Sigmoid colon (tissue), 7 donors: ENCODE measurements at places on chromosomes 11 and 22. TPM values are rescaled to one million over a fixed set of nuclear protein-coding genes. Genes with fewer than 3 reads are reported as not detected.

Gene MYO7A
- 7.7 TPM for total RNA-seq

Gene CYP2D6
- not detected for total RNA-seq

Gene KCTD14
- 2.8 TPM for total RNA-seq

Gene PNPLA3
- total RNA-seq, result not detected

Gene SYT12
- not detected for total RNA-seq

Gene APOBEC3B
- not detected for total RNA-seq

Gene OMP
- total RNA-seq, result not detected

Gene SYT13
- 2.0 TPM for total RNA-seq

Gene SEPTIN5
- total RNA-seq, result 5.7 TPM

Gene ENTHD1
- total RNA-seq, result not detected

Gene SLC22A8
- not detected for total RNA-seq

Gene MAPK1
- total RNA-seq, result 44.1 TPM

Gene ME3
- 53.2 TPM for total RNA-seq

Gene C11orf91
- not detected for total RNA-seq

Gene TMEM121B
- total RNA-seq, result not detected

Gene CD3G
- total RNA-seq, result not detected

Gene CDHR5
- total RNA-seq, result not detected

Gene DEFB131B
- not detected for total RNA-seq

Gene NNMT
- 485 TPM for total RNA-seq

Gene CCND1
- total RNA-seq, result 15.0 TPM

Gene TMEM191C
- 0.83 TPM for total RNA-seq

Gene OVOL1
- not detected for total RNA-seq

Gene TIMP3
- 295 TPM for total RNA-seq

Gene IFTAP
- 38.5 TPM for total RNA-seq

Gene TMEM86A
- 5.3 TPM for total RNA-seq

Gene C11orf42
- not detected for total RNA-seq

Gene KCTD17
- total RNA-seq, result 49.0 TPM

Gene HBD
- not detected for total RNA-seq

Gene VPS26B
- 38.2 TPM for total RNA-seq

Gene ST14
- total RNA-seq, result 3.9 TPM

Gene PTPRJ
- 7.9 TPM for total RNA-seq

Gene MUC15
- total RNA-seq, result not detected

Gene C1QTNF4
- 6.1 TPM for total RNA-seq

Gene FADS2
- total RNA-seq, result 4.1 TPM

Gene WNT7B
- total RNA-seq, result not detected

Gene PANX1
- total RNA-seq, result 25.0 TPM

Gene ART1
- not detected for total RNA-seq

Gene FADS1
- total RNA-seq, result 17.7 TPM

Gene LMNTD2
- not detected for total RNA-seq

Gene C22orf23
- not detected for total RNA-seq
